Right lobe of liver (tissue), 6 donors: ENCODE measurements at places on chromosomes 11 and 22. TPM values are rescaled to one million over a fixed set of nuclear protein-coding genes. Genes with fewer than 3 reads are reported as not detected.

- no peak for DNase-seq
Observed at GRCh38 chr11:72730737-72731136, 21.5 kb downstream of the ARAP1 start.

GRCh38 chr22:30474683-30475424, 3.0 kb upstream of the SEC14L3 start:
- DNase-seq: peak; percentile 4

DNA sequence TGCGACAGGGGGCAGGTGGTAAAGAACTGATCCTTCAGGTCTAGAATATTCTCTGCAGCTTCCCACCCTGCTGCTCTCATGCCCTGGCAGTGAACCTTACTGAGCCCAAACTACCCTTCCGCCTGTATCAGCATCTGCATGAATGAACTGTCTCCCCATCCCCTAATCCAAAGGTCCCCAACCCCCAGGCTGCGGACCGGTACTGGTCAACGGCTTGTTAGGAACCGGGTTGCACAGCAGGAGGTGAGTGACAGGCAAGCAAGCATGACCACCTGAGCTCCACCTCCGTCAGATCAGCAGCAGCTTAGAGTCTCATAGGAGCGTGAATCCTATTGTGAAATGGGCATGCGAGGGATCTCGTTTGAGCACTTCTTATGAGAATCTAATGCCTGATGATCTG, 58.2 kb upstream of the LMO1 start:
- DNase-seq: no peak

The TRIM6 gene
- 0.84 TPM for total RNA-seq
